ENCODE measurements at places on chromosomes 5 and 9.

DNA sequence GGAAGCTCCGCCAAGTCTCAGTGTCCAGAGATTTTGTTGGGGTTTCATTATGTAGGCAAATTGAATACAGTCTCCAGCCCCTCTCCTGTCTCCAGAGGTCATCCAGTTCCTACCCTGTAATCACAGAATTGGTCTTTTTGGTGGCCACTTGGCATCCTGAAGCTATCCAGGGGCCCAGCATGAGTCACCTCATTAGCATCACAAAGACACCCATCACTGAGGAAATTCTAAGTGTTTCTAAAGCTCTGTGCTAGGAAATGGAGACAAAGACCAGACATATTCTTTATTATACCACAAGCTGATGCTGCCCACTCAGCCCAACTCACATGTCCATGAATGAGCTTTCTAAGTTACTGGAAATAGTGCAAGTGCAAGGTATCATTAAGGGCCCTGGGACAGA lies 229.9 kb downstream of the DOCK8 start:
- DNase-seq = no peak

GRCh38 chr5:30069441-30070263 lies 1123.8 kb upstream of the CDH6 start:
- DNase-seq = no peak

GRCh38 chr9:127899128-127899943 lies at the start of gene ST6GALNAC6:
Gene ST6GALNAC6, minus strand, starts transcription at chr9:127899603. Its CDS starts 1,622 bp downstream, at chr9:127897981.
- DNase-seq = peak; percentile 80

GRCh38 chr9:108889649-108890067 lies 27.6 kb downstream of the ACTL7A start:
- no peak for DNase-seq

All from stimulated activated CD4-positive, alpha-beta T cell treated with anti-CD3 and anti-CD28 coated beads, Interleukin-4, amount 100 ng/mL, for 1 hour (primary cell).